ENCODE measurements at places on chromosomes 4 and X.

GRCh38 chr4:55157559-55158277 lies 32.3 kb upstream of the KDR start:
- no peak for DNase-seq

DNA sequence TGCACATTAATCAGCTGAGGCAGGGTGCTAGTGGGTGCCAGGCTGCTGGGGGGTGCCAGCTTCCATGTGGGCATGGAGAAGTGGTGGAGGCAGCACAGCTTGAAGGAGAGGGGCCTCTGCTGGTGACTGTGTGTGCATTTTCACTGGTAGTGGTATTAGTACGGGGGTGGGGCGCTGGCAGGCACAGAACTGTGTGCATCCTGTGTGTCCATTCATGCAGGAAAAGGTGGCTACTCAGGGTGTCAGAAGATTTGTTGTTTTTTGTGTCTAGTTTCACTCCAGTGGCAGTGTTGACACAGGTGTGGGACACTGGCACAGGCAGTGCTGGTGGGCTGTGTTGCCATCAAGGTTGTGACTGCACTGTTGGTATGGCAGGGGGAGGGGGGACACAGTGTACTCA lies 1303.6 kb downstream of the FAM133A start:
- no peak for DNase-seq

DNA sequence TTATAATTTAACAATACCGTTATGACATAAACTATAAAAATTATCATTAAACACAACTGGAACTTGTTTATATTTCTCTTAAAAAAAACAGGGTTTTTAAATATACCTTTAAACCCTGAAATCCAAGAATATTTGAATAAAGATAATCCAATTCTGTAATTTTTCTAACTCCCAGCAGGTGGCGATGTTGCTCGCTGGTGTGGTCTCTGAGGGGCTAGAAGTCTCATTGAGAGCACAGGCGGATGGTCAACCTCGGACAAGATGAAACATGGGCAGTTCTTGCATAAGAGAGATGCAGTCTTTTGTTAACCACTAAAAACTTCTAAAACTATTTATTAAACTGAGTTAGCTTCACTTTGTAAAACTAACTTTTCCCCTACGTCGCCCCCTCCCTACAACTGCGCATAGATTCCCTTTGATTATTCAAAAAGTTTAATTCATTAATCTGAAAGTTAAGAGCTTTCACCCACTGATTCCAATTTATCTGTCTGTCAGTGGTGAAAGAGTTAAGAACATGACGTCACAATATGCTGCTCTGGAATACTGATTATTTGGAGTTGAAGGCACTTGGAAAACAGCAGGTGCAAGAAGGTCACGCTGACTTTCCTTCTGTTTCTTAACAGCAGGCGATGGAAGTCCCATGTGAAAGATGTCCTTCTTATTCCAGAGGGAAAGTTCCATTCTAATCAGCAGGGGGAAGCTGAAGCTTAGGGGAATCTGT lies 29.5 kb downstream of the DMP1 start:
- peak; percentile 10 for DNase-seq

GRCh38 chr4:10694151-10694827 lies 9.7 kb upstream of the CLNK start:
- DNase-seq: no peak

DNA sequence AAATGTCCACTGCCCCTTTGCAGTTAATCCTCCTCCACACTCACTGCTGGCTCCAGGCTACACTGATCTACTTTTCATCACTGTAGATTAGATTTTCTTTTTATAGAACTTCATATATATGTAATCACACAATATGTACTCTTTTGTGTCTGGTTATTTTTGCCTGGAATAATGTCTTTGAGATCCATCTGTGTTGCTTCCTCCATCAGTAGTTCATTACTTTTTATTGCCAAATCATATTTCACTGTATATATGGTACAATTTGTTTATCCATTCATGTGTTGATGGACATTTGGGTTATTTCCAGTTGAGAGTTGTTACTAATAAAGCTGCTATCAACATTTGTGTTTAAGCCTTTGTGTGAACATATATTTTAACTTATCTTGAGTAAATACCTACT lies 126.4 kb upstream of the SMIM10 start:
- no peak for DNase-seq

- DNase-seq: no peak
Measured at GRCh38 chr4:70608324-70608723, 16.3 kb downstream of the AMBN start.

GRCh38 chrX:24306440-24306839 lies 7.4 kb downstream of the SUPT20HL2 start:
- no peak for DNase-seq

GRCh38 chr4:64407000-64407399 lies 2.2 kb downstream of the TECRL start:
- DNase-seq: no peak

- no peak for DNase-seq
Measured at GRCh38 chrX:155027509-155028066, 944 bp downstream of the FUNDC2 start.

DNA sequence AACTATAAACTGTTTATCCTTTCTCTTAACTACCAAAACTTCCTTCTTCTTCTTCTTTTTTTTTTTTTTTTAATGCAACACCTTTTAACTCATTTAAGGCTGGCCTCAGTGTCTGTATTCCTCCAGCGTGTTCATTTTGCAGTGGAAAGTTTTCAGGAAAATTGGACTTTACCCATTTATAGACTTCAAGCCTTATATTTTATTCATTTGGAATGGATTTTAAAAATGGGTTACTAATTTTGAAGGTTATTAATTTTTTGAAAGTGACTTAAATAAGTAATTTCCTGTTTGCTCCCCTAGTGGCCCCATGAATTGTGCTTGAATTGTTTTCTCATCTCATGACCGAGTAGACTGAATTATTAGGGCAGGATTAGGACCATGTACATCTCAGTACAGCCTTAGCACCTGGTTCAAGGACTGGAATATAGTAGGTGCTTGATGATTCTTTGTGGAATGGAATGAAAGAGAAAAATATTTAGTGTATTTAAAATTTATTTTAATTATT lies 282.7 kb downstream of the ANKRD50 start:
- DNase-seq: no peak

GRCh38 chr4:98720871-98721480 lies 62.6 kb upstream of the TSPAN5 start:
- no peak for DNase-seq

DNA sequence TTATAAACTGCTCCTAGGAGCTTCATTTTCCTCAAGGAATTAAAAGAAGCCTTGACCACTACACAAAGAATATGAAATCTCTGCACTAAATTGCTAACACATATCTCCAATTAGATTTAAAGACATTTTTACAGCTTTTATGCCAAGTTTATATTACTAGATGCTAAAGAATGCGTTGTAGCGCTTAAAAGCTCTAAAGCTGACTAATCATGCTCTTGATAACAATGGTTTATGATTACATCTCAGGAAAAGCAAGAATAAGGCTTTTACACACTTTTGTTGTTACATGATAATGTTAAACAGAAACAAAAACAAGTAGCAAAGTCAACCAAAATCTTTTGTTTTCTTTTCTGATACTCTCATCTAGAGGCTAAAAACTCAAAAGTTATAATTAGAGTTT lies 44.7 kb downstream of the SLC10A7 start:
- DNase-seq: no peak

- DNase-seq: no peak
Measured at GRCh38 chr4:6044805-6045204, 26.6 kb upstream of the C4orf50 start.

- DNase-seq: no peak
Measured at GRCh38 chrX:86133761-86134160, 14.5 kb upstream of the DACH2 start.

- no peak for DNase-seq
Measured at GRCh38 chr4:141705747-141706377, 69.5 kb downstream of the IL15 start.

All from nucleus accumbens (tissue), 56 donors.